ENCODE measurements at places on chromosomes 4 and X.

DNA sequence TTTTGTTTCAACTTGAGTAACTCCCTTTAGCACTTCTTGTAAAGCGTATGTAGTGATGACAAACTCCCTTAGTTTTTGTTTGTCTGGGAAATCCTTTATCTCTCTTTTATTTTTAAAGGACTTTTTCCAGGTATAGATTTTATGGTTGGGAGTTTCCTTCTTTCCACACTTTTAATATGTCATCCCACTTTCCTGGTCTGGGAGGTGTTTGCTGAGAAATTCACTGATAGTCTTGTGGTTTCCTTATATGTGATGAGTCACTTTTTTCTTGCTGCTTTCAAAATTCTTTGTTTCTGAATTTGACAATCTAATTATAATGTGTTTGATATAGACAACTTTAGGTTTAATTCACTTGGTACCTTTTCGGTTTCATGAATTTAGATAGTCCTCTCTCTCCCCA is 353.9 kb downstream of the GPAT3 start:
- no peak for DNase-seq

GRCh38 chr4:149291463-149291862 is 524.2 kb downstream of the IQCM start:
- no peak for DNase-seq

GRCh38 chr4:81688085-81688484 is 216.4 kb upstream of the RASGEF1B start:
- no peak for DNase-seq

GRCh38 chr4:41095192-41095872 is 119.0 kb downstream of the APBB2 start:
- DNase-seq, result no peak

- no peak for DNase-seq
Measured at GRCh38 chr4:149781150-149781549, 34.5 kb downstream of the IQCM start.

- DNase-seq, result no peak
Measured at GRCh38 chr4:10417740-10418139, 39.5 kb downstream of the ZNF518B start.

DNA sequence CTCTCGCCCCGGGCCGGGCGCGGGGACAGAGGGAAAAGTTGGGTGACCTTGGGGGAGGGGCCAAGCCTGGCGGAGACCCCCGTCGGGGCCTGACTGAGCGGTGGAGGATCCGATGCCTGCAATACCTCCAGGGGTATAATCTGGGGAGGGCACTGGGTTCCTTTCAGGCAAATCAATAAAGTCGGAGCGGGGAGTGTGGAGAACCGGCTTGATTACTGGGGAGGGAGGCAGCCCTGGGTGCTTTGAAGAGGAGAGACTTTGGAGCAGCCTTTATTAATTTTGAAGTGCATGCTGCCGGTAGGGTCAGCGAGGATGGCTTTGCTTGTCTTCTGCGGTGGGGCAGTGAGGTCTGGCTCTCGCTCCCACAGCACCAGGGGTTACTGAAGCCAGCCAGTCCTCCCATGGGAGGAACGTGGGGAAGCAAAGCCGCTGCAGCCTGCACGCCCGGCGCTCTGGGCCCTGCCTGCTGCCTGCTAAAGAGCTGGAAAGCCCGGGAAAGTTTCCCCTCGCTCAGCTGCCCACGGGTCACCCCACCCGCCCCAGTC is 403 bp upstream of the LGI2 start:
- no peak for DNase-seq

DNA sequence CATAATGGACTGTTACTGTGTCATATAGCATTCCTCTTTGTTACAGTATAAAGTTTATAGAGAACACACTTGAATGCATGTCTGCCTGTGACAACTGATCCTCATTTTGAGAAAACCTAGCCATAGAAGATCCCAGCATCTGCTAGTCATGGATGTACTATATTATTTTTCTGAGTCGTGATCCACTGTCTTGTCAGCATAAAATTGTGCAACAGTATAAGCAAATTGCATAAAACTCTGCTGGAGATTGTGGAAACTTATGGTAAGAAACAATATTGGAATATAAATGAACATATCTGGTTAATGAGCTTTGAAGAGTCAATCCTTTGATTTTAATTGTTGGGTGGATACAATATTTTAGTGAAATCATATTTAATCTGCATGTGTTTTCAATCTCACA is 3.6 kb downstream of the NEIL3 start:
- peak; percentile 29 for DNase-seq

DNA sequence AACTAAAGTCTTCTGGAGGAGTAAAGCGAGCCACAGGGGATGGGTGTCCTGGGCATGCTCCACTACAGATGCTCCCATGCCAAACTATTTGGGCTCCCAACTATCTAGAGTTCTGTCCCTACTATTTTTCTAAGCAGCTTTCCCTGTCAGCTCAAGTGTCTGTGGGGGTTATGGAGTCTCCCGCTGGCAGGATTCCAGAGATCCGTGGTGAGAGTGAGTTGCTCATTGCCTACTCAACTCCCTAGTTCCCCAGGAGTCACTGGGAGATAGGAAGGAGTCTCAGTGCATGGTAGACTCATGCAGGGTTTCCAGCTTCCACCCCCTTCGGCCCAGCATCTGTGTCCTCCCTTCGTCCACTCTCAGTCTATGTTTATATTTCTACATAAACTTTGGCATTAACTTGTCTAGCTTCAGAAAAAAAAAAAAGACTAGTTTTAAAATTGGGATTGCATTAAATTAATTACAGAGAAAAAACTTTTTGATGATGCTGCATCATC is 55.1 kb upstream of the INPP4B start:
- no peak for DNase-seq

DNA sequence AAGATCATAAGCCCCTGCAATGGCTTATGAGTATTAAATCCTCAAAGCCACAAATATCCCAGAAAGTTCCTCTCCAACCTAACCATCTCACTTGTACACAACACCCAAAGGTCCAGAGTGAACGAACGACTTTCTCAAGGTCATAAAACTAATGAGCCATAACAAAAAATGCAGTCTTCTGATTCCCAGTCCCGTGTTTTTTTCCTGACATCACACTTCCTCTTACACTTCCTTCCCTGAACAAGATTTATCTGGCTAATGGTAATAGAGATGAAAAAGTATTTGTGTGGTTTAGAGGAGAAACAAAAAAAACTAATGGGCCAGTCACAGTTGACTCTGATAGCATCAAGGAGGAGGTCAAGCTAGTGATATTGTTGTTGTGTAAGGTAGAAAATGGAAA is 99.5 kb upstream of the KLHL13 start:
- no peak for DNase-seq

GRCh38 chrX:136747003-136747986 is 33.4 kb downstream of the ARHGEF6 start:
- peak; percentile 63 for DNase-seq

DNA sequence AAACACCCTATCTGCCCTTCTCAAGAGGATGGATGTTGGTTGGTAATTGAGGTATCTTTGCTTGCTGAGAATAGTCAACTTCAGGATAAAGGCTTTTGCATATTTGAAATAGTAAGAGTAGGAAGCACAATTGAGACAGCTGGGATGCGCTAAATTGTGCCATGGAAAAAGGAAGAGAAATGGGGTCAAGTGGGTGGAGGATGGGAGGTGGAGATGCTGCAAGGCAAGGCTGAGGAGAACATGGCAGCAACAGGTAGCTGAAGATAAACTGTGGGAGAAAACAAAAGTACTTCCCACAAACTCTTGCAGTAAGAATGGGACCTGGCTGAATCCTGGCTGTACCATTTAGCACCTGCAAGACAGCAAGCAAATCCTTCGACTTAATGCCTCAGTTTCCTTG is 13.9 kb upstream of the CDS1 start:
- no peak for DNase-seq

DNA sequence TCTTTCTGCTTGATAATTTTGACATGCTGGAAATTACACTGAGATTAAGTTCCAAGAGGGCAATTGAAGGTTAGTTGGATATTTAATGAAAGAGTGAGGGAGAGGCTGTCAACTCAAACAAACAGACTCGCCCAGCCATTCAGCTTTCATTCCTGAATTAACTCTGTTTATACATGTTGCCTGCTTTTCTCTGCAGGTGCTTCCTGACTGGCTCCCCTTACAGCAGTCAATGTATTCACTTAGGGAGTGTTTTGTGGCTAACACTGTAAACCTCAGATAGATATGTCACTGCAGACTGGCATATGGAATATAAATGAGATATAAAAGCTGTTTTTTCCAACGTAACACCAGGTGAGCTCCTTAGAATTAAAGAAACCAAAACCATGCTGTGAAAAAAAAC is 28.7 kb downstream of the TMPRSS11A start:
- DNase-seq, result no peak

- no peak for DNase-seq
Measured at GRCh38 chr4:151643564-151643963, 117.2 kb downstream of the GATB start.

- DNase-seq, result no peak
Measured at GRCh38 chr4:123127875-123128274, 205.5 kb upstream of the NUDT6 start.

DNA sequence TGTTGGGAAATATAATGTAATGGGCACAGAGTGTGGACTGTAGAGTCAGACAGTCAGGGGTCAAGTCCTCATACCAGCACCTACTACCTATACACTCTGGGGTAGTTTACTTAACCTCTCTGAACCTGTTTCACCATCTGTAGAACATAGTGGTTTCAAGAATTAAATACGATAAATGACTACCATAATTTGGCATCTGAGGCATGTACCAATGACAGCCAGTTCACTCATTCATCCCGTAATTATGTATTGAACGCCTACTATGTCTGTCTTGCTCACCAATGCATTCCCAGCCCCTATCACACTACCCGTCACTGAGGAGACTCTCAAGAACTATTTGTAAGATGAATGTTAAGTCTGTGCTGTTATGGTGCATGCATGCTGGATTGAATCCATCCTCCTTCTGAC is 2.0 kb upstream of the FGB start:
- DNase-seq, result no peak

DNA sequence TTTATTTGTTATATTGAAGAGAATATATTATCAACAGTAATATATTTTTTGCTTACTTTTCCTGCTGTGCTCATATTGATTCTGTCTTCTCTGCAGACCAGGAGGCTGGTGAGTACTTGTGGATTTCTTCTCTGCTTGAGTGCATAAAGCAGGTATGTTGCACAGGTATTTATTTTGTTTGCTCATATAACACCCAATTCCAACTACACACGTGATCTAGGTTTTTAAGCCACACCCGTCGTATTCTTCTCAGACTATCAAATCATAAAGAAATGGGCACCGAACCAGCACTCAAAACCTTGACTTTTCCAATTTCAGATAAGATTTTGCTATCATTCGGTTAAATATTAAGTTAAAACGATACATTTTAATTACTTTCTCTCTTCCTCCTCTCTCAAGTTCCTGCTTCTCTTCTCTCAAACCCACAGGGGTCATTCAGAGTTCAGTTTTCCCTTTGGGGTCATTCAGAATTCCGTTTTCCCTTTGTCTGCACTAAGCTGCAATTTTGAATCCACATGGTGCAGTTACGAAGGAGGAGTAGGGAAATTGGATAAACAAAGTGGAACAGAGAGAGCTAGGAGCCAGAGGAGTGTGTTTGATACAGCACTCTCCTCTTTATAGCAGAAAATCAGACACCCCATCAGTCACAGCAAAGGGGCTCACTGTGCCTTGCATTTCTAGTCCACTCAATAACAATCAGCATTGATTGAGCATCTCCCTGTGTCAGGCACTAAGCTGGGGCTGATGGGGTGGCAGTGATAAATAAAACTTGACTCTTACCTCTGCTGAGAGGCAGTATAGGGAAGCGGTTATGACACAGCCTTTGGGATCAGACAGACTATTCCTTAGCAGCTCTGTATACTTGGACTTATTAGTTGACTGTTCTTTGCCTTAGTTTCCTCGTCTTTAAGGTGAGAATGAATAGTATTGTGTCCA is at the start of gene ADH1C:
TSS of gene ADH1C (minus strand) at position 145 of the 936 bp plus-strand sequence. CDS start at position 74, 71 bp downstream.
- DNase-seq, result no peak

- no peak for DNase-seq
Measured at GRCh38 chrX:148134578-148134977, 153.4 kb downstream of the FMR1NB start.

- DNase-seq, result no peak
Measured at GRCh38 chrX:11564546-11564945, 101.2 kb downstream of the ARHGAP6 start.

DNA sequence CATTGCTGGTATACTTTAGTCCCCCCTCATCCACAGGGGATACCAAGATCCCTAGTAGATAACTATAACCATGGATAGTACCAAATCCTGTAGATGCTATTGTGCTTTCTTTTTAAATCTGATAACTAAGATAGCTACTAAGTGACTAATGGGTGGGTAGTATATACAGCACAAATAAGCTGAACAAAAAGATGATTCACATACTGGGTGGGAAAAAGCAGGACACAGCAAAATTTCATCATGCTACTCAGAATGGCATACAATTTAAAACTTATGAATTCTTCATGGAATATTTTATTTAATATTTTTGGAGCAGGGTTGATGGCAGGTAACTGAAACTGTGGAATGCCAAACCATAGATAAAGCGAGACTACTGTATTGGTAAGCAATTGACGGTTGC is 161.6 kb downstream of the IL15 start:
- no peak for DNase-seq

GRCh38 chr4:140154572-140154891 is 548 bp upstream of the MAML3 start:
- no peak for DNase-seq

DNA sequence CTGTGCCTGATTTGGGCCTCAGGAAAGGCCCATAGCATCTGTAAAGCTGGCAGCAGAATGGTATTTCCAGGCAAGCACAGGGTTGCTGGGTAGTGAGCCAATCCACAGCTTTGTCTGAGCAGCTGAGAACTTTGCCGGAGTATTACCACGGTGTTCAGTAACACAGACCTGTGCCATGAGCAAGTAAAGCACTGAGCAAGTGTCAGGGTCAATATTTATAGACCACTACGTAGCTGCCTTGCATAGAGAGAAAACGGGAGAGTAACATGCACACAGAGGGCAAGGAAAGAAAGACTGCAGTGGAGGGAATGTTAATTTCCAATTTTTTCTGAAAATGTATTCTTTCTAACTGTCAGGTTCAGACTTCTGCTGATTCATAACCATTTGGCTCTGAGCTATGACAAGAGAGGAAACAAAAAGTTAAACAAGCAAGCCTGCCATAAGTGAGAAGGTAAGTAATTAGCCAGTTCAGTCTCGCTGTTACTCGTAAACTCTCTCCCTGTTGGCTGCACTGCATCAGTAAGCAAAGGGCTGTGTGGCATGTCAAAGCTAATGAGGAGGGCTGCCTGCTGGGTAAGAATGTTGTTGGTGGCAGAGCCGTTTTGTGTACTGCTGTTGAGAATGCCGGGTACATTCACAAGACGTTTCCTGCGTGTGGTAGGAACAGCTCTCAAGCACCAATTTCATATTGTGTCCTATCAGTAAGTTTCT is 238.1 kb downstream of the BMPR1B start:
- DNase-seq, result no peak

GRCh38 chr4:61333490-61333889 is 133.4 kb downstream of the ADGRL3 start:
- DNase-seq, result no peak

- DNase-seq, result no peak
Measured at GRCh38 chr4:2245057-2245786, 3.3 kb upstream of the HAUS3 start.

Measured in CD14-positive monocyte (primary cell).